Stimulated activated CD8-positive, alpha-beta memory T cell treated with anti-CD3 and anti-CD28 coated beads, Interleukin-2, amount 100 ng/mL, for 48 hours (primary cell): ENCODE measurements at places on chromosomes 1 and 21.

- DNase-seq = no peak
Measured at GRCh38 chr1:172252321-172252720, 168.2 kb upstream of the C1orf105 start.

DNA sequence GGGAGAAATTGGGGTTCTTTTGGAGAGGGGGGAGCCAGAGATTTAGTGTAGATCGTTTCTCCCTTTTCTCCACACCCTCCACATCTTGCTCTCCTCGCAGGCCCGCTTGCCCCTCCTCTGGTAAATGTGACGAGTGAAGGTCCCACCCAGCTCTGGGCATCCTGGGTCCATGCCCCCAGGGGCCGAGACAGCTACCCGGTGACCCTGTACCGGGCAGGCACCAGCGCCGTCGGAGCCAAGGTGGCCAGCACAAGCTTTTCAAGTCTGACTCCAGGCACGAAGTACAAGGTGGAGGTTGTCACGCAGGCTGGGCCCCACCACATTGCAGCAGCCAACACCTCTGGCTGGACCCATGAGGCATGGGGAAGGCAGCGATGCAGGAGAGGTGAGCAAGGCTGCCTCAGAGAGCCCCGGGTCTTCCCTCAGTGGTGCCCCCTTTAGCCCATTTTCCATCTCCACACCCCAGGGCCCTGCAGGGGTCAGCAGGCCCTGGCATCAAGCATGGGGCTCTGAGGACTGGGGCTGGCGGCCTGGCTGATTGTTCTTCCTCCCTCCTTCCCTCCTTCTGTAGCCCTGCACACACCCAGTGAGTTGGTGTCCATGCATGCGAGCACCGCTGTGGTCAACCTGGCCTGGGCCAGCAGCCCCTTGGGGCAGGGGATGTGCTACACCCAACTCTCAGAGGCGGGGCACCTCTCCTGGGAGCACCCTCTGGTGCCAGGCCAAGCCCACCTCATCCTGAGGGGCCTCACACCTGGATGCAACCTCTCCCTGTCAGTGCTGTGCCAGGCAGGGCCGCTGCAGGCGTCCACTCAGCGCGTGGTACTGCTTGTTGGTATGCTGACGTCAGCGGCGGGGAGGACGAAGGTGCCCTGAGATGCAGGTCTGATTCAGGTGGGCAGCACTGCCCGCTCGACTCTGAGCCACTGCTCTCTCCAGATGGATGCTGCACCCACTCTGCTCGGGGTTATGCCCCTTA, 16.4 kb upstream of the LGR6 start:
- no peak for DNase-seq

DNA sequence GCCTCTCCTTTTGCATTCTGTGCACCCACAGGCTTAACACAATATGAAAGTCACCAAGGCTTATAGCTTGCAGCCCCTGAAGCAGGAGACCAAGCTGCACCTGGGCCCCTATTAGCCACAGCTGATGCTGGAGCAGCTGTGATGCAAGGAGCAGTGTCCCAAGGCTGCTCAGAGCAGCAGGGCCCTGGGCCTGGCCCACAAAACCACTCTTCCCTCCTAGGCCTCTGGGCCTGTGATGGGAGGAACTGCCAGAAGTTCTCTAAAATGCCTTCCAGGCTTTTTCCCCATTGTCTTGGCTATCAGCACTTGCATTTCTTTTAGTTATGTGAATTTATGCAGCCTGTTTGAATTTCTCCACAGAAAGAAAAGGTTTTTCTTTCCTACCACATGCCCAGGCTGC, 89.5 kb upstream of the KCTD3 start:
- no peak for DNase-seq

DNA sequence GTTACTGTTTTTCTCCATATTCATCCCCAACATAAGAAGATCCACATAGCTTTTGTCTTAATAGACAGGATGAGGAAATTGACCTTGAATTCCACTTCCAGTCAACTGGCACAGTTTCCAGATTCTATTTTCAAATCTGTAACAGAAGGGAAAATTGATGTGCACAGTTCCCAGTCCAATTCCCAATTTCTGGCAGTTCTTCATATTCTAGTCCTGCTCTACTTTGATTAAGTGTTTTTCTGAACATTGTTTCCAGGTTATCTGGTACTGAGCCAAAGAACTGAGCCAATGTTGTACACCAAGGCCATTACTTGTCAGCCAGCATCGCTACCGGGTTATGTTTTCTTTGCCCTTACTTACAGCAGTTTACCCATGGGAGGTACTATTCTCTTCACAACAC, 1755.4 kb downstream of the PLA2G4A start:
- no peak for DNase-seq

DNA sequence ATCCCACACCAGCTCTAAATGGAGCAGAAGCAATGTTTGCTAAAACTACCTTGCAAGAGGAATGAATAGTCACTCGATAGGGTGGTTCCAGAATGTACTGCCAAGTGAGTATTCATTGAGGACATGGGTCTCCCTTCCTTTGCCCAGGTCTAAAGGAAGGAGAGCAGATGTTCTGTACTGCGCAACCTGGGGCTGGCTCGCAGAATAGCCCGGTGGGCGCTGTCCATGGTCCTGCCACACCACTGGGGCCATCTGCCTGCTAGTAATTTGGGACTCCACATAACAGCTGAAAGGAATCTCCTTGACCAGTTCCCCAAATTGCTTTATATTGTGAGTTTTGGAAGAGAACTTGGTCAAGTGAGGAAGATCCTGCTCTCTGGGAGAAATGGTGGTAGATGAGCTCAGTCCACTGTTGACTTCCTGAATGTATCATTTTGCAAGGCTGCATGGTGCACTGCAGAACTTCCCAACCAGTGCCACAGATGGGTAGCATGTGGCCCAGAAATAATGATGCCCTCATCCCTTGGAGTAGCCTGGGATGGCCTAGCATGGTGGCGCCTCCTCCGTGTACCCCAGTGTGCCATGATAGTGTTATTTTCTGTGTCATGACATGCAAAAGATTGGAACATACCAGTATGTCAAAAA, 5.7 kb downstream of the SLC6A17 start:
- DNase-seq = peak; percentile 26

GRCh38 chr1:183283286-183283685, 97.2 kb downstream of the LAMC2 start:
- no peak for DNase-seq
